CD4-positive, alpha-beta T cell treated with Interleukin-6 for 4 hours (primary cell): ENCODE measurements at places on chromosomes 5 and 9.
A peak's percentile ranks its signal among the peaks of the same experiment; 100 is the strongest.

GRCh38 chr5:19619571-19619970, 368.4 kb downstream of the CDH18 start:
- DNase-seq: no peak

DNA sequence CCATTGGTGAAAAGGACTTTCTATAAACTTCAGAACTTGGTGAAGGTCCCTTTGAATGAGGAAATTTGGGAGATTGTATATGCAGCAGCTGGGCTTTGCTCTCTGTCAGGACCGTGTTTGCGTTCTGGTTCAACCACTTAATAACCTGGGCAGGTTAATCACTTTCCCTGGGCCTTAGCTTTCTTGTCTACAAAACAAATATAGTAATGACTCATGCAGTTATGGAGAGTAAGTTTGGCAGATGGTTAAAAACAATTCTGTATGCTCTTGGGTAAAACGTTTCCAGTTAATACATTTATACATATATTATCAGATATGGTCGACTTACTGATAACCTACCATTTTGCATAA, 197.0 kb downstream of the ARHGEF28 start:
- DNase-seq: no peak

DNA sequence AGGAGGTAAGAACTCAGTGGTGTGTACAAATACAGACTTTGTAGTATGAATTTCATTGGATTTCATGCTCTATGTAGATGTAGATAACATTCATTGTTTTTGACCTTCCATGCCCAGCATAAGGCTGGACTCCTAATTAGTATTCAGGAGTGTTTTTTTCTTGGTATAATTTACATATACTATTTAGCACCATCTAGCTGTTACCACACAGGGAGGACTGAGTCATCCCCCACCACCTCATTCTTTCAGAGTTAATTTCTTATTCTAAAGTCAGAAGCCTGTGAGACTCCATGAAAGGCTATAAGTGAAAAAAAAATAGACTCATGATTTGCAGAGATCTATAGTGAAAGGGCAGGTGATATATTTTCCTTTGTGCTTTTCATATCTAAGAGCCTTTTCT, 555.0 kb downstream of the PRR16 start:
- DNase-seq: no peak

- peak; percentile 62 for DNase-seq
These were observed 5.8 kb upstream of the SNAPC3 start for GRCh38 chr9:15416880-15417279.

DNA sequence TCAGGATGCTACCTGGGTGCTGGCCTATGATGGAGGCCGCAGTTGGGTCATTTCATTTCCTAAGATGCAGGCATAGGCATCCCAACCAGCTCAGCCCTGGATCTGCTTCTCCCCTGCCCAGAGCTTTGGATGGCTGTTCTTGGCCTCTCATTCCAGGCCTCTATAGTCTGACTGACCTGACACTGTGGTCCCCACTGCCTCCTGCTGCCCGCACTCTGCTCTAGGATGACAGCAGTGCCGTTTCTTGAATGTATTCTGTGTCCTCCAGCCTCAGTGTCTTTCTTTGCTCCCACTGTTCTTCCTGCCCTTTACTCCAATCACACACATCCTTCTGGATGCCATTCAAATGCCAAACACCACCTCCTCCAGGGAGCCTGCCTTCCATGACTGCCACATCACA, 235.7 kb downstream of the HSPA4 start:
- peak; percentile 55 for DNase-seq

DNA sequence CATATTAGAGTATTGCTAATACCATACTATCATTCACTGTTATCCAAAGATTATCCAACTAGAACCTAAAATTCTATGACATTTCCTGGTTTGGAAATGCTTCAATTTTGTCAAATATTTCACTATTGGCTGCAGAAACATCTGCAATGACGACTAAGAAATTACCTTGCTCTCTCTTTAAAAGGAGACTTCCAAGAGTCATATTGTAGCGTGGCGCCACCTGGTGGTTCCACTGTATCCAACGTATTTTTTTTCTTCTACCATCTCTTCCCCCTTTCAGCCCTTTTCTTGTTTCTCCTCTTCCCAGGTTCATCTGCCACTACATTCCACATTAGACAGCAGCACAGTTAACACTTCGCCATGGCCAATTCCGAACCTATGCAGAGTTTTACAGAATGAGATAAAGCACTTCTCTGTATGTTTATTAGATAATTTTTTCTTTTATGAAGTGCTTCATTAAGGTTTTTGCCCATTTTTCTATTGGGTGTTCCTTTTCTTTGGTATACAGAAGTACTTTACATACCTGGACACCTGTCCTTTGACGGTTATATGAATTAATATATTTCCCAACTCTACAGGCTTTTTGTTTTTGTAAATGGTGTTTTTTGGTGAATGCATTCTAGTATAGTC, 153.5 kb downstream of the CDC42SE2 start:
- DNase-seq: peak; percentile 91

GRCh38 chr9:99259231-99259918, 37.3 kb downstream of the SEC61B start:
- DNase-seq: peak; percentile 46

- DNase-seq: no peak
These were observed 257.9 kb upstream of the ADRA1B start for GRCh38 chr5:159658266-159658925.

- no peak for DNase-seq
These were observed 241.5 kb upstream of the PAPPA start for GRCh38 chr9:115912086-115912485.

GRCh38 chr9:129556491-129557191, 64.3 kb downstream of the C9orf50 start:
- DNase-seq: no peak

DNA sequence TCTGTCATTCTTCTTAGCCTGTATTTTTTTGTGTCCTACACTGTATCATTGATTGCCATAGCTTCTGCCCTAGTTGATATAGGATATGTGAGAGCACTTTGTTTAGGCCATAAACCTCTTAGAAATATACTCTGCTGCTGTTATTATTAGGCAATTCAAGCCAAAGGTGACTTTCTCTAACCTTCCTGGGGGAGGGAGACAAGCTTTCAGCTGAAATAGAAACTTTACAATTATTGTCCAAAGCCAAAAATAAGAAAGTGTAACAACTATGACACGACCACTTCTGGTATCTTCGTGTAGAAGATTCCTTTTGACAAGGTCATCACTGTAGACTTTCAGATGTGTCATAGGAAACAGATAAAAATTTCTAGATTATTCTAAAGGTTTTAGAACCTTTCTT, 12.2 kb upstream of the CSNK1A1 start:
- no peak for DNase-seq

DNA sequence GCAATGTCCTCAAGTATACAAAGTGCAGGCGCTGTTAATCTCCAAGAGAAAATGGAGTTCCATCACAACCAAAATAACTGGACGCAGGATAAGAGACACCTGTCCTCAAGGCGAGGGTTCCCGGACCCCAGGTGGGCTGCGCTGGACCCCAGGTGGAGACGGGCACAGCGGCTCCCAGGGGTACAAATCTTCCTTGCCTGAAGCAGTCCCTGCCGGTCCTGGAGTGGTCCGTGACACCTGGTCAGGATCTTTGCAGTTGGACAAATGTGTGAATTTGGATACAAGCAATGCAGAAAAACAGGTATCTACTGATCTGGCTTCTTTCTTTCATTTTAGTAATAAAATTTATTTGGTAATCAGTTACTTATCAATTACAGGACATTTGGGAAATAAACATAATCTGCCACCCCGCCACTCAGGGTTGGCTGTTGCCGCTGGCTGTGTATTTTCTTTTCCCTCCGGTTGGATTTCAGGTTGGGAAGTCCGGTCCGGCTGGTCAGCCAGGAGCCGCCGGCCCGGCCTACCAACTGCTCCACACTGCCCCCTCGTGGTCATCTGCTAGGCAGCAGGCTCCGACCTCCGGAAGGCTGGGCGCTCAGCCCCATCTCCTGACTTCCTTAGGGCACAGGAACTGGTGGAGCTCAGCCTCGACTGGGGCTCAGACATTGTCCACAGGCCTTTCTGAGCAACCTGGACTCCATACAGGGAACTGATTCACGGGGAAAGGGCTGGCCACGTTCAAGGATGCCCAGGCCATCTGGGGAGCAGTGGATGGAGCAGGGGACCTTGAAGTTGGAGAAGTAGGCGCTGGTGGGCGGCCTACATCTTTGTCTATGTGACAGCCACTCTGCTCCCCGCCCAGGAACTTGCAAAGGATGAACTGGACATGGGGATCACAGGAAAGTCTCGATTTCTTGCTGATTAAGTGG, 43.4 kb downstream of the NXNL2 start:
- peak; percentile 71 for DNase-seq

- DNase-seq: no peak
These were observed 1333.7 kb upstream of the WWC1 start for GRCh38 chr5:166957782-166958181.

- DNase-seq: no peak
These were observed 150.3 kb upstream of the PCA3 start for GRCh38 chr9:76613974-76614373.

DNA sequence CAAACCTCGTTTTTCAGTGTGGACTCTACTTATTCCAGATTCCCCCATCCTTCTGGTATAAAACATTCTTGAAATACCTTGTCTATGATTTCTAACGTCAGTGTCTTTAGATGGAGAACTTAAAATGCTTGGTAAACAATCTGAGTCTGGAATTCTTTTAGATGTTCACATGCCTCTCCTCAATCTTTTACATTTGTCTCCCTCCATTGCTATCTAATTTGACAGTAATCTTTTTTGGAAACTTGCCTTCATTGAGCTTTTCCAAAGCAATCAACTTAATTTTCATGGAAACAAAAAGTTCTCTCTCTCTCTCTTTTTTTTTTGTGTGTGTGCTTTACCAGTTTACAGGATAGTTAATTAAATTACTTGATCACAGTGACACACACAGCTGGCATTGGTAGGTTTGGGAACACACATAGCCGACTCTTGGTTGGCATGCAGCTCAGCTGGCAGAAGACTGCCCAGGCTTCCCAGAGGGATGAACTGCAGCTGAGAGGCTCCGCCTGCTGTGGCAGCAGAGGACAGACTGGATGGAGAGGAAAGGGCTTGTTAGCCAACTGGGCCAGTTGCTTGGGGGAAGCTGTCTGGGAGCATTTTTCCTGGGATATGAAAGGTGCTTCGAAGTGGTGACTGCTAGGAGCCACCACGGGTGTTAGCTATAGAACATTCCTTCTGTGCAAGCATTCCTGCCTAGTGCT, 271.3 kb downstream of the ZSWIM6 start:
- DNase-seq: no peak

DNA sequence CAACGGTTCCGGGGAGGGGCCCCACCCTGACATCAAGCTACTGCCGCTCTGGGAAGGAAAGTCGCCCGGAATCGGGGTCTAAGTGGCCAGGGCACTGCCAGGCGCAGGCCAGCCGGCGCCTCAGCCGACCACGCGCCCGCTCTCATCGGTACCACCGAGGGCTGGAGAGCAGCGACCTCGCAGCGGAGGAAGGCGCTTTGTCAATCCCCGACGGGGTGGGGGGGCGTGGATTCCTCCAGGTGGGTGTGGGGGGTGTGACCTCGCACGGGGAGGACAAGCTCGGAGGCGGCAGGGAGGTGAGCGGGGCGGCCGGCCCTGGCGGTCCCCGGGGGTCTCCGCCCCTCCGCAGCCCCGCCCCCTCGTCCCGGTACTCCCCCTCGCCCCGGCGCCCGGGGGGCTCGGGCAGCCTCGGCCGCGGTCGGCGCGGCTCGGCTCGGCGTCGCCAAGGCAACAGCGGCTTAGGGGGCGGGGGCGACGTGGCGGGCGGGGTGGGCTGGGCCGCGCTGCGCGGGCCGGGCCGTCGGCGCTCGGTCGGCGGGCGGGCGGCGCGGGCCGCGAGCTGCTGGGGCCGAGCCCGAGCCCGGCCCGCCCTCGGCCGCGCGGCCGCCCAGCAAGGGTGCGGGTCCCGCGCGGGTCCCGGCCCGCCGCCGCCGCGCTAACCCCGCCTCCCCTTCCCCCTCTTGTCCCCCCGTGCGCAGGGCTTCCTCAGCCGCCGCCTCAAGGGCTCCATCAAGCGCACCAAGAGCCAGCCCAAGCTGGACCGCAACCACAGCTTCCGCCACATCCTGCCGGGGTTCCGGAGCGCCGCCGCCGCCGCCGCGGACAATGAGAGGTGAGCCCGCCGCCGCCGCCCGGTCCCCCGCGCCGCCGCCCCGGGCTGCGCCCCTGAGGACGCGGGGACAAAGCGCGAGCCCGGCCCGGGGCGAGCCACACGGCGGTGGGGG, 47.5 kb downstream of the DAB2IP start:
- DNase-seq: peak; percentile 39

DNA sequence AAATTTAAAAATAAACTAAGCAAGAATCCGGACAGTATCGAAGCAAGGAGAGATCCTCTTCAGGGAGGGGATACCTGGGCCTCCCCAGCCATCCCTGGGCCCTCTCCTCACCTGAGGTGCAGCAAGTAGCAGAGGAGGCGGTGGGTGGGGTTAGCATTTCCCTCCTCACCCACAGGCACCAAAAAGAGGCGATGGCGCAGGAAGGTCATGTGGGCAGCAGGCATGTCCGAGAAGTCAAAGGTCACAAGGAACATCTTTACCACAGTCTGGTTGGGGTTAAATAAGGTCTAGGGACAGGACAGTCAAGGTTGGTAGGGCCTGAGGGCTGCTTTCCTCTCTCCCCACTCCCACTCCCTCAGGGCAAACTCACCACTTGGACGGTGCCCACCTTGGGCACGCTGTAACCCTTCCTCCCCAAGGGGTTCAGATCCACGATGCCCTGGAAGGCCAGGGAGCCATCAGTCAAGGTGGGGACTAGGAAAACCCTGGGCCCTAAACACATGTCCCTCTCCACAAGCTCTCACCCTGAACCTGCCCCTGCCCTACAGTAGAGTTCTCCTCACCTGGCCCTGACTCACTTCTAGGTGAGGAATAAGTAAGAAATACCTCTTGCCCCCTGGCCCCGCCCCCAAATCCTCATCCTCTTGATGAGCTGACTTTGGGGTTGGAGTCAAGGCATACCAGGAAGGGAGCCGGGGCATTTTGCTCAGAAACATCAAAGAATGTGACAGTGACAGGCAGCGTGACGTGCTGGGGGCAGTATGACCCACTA, 2.8 kb upstream of the STOML2 start:
- no peak for DNase-seq

DNA sequence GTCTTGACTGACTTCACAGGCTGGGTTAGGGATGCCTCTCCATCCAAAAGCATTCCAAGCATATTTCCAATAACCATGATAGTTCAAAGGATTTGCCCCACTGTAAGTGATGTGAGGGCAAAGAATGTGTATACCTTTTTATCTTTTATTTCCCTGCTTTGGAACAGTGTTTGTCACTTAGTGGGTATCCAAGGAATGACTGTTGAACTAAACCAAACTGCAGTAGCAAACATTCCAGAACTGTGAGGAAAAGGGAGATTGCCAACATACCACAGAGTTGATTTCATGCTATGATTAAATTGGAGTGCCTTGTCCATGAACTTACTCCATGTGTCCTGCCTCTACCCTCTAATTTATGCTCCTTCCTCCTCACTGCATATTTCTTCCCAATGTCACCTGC, 400.0 kb downstream of the KIAA0825 start:
- no peak for DNase-seq

DNA sequence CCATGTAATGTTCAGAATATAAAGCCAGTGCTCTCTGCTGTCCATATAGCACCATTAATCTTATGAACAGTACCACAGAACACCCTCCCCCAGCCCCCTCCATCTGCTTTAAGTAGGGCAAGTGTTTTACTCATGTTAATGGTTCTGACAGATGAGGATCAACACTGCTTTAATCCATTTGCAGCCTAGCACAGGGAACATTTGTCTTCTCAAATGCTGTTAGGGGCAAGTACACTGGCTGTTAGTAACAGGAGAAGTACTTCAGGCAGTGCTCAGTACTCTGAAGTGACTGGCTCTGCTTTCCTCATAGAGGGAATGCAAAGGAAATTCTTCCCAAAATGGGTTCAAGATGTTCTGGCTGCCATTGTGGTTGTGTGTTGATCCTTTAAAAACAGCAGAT, 202.6 kb downstream of the DCP2 start:
- no peak for DNase-seq
